ENCODE measurements at places on chromosomes 12 and 14.
A peak's percentile ranks its signal among the peaks of the same experiment; 100 is the strongest.

GRCh38 chr12:53218551-53219291, 11.7 kb upstream of the ITGB7 start:
- DNase-seq, result no peak

DNA sequence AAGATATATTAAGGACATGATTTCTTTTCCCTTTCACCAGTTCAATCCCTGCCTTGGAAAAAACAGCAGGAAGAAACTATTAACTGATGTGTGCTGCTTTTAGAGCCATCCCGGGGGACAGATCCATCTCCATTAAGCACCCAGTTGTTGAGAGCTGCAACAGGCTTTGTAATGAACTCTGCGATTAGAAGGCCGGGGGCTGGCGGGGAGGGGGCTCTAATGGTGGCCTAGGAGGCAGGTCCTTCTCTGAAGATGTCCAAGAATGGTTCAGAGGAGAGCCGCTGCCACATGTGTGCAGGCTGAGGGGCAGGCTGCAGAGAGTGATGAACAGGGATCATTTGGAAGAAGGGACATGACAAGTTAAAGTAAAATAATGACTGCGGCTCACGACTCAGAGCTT, 67.8 kb downstream of the GALNT8 start:
- no peak for DNase-seq

GRCh38 chr12:32155041-32155440, 48.4 kb downstream of the BICD1 start:
- no peak for DNase-seq

DNA sequence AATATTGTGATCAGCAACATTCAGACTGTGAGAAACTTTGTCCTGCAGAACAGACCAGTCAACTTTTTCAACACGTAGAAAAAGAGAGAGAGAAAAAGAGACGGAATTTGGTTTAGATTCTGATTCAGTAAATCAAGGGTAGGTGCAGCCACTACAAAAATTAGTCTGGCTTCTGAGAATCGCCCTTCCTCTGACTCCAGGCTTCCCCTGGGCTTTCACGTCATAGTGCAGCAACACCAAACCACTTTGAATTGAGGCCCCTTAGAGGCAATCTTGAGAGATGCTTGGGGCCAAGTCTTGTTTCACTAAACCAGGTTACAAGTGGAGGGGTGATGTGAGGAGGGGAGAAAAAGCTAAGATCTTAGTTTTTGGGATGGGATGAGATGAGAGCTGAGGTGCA, 37.5 kb upstream of the PTGR2 start:
- DNase-seq, result peak; percentile 15

- DNase-seq, result no peak
These were observed 51.8 kb downstream of the ZFYVE21 start for GRCh38 chr14:103767336-103767894.

DNA sequence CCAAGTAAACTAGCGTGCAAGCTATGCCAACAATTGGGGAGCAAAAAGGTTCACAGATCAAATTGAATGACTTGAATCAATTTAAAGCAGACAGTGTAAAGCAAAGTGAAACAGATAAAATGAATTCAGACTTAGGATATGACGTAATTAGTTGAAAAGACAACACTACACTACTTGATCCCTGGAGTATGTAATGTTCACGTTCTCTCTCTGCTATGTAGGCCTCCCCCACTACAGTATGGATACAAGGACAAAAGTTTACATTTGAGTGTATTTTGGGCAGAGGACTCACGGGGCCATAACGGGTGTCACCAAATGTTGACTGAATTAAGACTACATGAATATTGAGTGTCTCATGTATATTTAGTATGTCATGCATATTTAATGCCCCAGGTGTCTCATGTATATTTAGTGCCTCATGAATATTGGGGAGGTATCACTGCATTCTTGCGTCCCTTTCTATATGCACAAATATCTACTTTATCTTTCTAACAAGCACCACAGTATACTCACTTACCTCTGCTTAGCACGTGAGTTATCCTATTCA, 44.5 kb downstream of the RERGL start:
- DNase-seq, result no peak

DNA sequence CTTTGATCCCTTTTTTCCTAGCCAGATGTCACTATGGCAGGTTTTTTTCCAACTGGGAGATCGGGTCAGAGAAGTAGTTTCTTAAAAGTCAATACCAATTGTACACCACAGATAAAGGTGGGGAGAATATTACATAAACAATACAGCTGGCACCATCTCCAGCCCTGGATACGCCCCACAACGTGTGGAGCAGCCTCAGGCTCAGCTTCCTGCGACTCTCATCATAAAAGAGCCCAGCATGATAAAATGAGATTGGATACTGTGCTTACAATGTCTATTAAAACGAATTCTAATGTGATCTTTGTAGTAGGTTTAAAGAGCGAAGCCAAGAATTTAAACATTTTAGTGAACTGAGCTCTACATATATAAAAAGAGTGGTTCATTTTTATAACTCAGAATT, 21.5 kb downstream of the EFCAB11 start:
- DNase-seq, result no peak

GRCh38 chr12:8817856-8818255, 4.6 kb upstream of the A2ML1 start:
- DNase-seq, result no peak
